ENCODE measurements at places on chromosomes 2 and 18.
A peak's percentile ranks its signal among the peaks of the same experiment; 100 is the strongest.

DNA sequence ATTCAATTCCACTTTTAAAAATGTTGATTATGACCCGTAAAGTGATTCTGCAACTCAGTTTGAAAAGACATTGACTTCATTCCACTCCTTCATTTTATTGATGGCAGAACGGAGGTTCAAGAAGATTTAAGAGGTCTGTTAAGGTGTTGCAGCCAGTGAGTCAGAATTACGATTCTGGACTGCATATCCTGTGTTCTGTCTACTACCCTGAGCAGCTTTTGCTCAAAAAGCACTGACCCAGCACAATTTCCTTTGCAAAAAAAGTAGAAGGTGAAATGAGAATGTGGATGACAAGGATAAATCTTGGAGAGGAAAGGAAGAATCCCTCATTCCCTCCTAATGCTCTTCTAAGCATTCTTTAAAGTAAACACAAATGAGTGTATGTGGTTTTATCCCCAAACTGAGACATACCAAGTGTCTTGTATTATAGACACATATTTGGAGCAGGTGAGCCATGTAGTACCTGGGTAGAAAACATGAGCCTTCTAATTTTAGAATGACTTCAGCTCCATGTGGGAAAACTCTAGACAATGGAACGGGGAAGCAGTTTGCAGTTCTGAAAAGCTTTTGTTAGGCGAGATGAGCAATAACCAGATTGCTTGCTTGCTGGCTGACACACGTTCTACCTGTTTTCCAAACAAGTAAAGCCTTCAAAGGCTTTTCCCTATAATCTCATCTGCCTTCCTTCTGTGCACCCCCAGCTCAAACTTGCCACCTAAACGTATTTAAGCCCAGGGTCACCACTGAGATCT is 44.7 kb downstream of the TGFA start:
- no peak for DNase-seq

- DNase-seq: no peak
Observed at GRCh38 chr18:24052053-24052452, 37.5 kb downstream of the TTC39C start.

GRCh38 chr18:49628881-49629795 is 67.3 kb downstream of the LIPG start:
- DNase-seq: no peak

- DNase-seq: peak; percentile 8
Observed at GRCh38 chr2:105797298-105797819, 52.6 kb downstream of the NCK2 start.

GRCh38 chr2:160270571-160271113 is 70.6 kb upstream of the ITGB6 start:
- no peak for DNase-seq

DNA sequence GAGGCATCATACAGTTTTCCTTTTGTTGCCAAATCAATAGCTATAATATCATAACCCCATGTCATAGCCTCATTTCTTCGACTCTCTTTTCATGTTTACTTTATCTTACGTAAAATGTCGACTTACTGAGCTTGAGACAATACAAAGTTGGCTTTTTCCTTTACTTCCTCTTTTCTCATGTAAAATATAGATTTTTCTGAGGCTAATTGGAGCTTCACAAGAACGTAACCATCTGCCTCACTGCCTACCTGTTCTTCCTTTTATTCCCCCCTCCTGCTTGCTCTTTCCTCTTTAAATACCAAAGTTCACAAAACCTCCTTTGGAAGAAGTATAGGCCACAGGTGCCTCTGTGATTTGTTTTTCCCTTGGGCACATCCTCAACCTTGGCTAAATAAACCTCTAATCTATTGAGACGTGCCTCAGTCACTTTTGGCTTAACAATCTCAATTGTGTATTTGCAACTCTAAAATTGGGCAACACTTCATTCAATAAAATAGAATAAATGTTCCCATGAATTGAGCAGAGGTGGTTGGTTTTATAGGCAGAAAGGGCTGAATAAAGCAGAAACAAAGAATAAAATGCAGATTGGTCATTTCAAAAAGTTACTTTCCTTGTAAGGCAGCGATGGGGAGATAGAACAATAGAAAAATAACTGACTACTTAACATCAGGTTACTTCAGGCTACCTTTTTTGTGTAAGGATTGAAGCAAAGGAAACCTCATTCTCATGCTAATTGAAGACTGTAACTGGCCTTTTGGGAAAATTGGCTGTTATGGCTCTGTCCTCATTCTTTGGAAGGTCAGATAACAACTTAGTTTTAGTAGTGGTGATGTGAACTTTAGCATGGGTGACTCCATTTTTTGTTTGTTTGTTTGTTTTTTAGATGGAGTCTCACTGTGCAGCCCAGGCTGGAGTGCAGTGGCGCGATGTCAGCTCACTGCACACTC is 21.3 kb downstream of the COMMD1 start:
- no peak for DNase-seq

DNA sequence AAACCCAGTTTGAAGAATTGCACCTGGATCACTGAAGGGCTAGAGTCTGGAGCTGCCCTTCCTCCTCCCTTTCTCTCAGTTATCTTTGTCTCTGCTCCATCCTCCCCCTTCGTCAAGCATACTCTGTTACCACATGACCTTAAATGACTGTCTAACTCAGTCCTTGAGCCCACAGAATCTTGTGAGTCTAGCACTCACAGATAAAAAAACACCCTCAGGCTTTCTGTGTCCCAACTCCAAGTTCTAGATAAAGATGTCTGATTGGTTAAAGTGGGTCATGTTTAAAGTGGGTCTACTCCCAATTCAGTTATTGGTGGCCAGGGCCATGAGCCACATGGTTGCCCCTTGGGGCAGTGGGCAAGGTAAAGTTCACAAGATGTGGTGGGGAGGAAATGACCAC is 53.5 kb upstream of the CYP1B1 start:
- no peak for DNase-seq

DNA sequence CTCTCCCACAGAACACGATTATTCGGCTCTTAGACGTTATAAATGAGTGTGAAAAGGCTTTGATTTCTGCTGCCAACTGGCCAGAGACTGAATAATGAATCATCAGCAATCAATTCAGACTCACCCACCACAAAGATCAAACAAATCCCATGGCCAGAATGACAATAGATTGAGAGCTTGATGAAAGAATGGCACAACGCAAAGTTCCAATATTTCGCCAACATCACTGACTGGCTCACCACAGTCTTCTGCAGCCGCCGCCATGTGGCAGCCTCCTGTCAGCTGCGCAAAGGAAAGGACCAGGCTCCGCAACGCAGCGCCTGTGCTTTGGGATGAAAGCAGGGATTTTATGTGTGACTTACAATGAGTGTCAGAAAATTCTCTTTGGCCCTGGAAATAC is 104.4 kb upstream of the SOX11 start:
- no peak for DNase-seq

DNA sequence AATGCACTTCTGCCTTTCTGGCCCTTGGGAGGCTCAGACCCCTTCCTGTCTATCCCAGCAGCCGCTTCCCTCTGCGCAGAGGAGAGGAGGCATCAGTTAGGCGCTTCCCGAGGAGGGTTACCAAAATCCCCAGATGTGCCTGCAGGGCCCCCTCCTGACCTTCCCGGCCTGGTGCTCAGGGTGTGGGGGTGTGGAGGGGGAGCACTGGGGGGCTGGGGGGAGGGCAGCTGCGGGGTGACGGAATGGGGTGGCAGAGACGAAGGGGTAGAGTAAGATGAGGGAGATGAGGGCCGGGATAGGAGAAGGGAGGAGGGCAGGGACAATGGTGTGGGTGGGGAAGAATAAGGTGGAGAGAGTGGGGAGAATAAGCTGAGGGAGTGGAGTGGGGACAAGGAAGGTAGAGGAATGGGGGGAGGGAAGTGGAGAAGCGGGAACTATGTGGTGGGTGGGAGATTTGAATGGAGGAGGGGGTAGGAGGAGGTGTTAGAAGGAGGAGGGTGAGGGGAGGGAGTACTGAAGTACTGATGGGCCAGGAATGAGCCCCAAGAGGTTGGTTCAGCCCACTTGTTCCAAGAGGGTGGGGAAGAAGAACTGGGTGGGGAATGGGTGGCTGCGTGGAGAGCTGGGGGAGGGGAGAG is 6.5 kb upstream of the ZAP70 start:
- DNase-seq: no peak

DNA sequence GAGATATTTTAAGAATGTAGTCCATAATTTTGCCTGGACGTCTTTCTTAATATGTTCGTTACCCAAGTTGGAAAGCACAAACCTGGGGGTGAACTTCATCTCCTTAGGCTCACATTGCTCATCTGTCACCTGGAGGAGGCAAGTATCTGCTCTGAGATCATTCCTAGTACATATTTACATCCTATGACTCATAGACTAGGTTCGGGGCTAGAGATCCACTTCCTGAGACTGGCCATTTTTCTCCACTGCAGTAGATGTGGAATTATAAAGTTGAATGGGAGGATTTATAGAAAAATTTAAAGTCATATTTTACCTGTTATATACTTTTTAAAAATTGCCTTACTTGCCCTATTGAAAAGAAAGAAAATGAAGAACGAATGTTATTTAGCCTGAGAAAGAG is 77.5 kb upstream of the PROKR1 start:
- no peak for DNase-seq

DNA sequence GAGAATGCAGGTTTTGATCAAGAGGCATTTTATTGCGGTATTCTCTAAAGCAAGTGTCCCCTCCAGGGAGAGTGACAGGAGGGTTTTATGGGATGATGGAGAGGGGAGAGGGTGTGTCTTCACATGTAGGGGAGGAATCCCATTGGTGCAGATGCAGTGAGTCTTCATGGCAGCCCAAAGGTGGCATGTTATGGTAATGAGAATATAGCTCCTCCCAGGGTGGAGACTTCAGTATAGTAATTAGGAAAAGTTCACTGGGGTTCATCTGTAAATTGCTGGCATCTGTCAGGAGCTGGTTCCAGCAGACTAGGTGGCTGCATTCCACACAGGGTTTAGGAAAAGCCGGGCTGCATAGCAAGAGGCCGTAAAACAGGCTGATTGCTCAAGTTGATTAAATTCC is 230.7 kb upstream of the CCDC68 start:
- no peak for DNase-seq

DNA sequence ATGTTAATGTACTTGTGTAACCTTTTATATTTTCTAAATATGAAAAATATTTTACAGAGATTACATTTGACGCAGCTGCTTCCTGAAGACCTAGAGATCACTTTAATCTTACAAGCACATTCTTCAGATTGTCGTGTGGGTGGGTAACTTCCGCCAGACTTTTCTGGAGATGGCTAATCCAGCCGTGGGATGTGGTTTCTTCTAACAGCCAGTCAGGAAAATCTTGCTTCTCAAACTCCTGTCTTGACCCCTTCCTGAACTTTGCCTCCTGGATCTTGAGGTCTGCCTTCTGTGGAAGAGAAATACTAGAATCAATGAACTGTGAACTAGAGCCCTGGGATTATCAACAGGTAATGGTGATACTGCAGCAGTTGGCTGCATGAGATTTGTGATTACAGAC is 401.6 kb upstream of the TNP1 start:
- DNase-seq: no peak

GRCh38 chr18:22827216-22827615 is 105.9 kb upstream of the RBBP8 start:
- no peak for DNase-seq

GRCh38 chr2:24011250-24012104 is 1.6 kb downstream of the MFSD2B start:
- DNase-seq: no peak

GRCh38 chr18:61736133-61736532 is 156.7 kb downstream of the RNF152 start:
- no peak for DNase-seq

DNA sequence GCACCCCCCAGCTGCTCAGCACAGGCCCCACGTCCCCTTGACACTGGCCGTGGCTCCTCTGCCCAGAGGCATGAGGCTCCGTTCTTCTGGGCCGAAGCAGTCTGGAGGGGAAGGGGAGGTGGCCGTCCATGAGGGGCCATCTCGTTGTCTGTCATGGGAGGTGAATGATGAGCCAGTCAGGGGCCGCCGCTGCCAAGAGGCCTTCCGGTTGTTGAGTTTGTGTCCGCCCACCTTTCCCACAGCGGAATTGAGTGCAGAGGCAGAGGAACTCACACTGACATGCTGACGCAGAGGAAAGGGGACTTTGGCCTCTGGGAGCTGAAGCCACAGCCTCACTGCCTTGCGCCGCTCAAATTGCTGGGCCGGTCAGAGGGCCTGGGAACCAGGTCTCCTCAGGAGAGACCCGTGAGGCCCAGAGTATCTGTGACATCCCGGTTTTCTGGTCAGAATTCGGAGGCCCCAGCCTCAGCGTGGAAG is 268.4 kb downstream of the ATAD2B start:
- no peak for DNase-seq

- DNase-seq: no peak
Observed at GRCh38 chr2:229856413-229856812, 65.4 kb downstream of the TRIP12 start.

- DNase-seq: no peak
Observed at GRCh38 chr18:38695559-38696280, 1130.1 kb upstream of the CELF4 start.

DNA sequence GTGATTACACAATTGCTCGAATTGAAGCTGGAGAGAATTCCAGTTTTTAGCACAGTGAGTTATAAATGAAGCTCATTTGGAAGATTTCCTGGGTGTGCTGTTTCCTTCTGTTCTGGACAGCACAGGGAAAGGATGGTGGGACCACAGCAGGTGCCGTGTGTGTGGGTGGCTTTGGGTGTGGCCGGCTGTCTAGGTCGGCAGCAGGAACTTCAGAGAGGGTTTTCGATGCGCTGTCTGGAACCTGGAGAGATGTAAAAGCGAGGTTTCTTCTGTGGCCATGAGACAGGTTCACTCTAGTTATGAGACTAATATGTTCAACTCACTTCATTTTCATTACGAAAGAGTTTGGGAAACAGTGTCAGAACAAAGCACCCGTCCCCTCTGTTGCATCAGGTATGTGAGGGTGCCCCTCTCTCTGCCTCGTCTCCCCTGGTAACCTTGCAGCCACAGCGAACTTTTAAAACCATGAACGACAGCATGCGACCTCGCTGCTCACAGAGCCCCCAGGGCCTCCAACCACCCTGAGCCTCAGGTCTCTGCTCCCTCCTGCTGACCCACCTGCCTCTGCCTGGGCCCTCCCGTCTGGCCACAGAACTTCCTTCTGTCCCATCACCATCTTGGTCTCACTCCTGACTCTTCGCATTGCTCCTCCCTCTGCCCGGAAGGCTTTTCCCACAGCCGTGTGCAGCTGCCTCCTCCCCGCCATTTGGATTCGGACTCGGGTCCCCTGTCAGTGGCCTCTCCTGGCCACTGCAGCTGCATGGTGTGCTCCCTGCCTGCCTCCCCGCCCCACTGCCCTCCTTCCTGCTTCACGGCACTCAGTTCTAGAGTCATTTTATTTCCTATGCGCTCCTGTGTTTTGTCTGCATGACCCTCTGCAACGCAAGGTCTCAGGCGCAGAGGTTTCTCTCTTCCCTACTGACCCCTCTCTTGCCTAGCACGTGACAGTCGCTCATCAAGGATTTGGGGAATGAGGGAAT is 151.2 kb downstream of the NDUFA10 start:
- no peak for DNase-seq

GRCh38 chr2:20421988-20422370 is 24.9 kb upstream of the RHOB start:
- DNase-seq: peak; percentile 83

GRCh38 chr2:39093218-39093898 is 27.5 kb downstream of the SOS1 start:
- DNase-seq: no peak

GRCh38 chr18:24942144-24942543 is 409.8 kb downstream of the ZNF521 start:
- DNase-seq: no peak

Measured in AG09319 (cell line).